SJSA1 (cell line): ENCODE measurements at places on chromosomes 16 and 17. TPM values are rescaled to one million over a fixed set of nuclear protein-coding genes. Genes with fewer than 3 reads are reported as not detected.

GRCh38 chr17:54781389-54781788 lies 119.3 kb upstream of the TOM1L1 start:
- no peak for DNase-seq

DNA sequence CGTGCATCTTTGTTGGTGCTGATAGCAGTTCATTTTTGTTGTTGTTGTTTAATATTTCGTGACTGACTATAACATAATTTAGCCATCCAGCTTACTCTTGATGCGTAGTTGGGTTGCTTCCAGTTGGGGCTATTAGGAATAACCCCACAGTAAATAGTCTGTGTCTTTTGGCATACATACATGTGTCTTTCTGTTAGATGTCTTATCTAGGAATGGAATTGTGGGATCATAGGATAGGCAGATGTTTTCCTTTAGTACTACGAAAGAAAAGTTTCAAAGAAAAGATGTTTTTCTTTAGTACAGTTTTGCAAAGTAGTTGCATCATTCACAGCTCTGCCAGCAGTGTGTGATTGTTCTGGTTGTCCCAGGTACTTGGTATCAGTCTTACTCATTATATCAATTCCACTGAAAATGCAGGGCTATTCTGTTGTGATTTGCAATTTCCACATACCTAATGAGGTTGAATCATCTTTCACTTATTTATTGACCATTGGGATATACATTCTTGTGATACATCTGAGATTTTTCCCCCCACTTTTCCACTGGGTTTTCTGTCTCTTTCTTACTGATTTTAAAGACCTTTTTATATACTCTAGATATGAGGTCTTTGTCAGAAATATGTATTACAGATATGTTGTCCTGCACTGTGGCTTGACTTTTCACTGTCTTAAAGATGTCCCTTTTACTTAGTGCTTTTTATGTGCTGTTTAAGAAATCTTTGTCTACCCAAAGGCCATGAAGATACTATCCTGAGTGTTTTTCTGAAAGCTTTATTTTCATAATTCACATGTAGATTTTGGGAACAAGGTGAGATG lies 173.3 kb downstream of the MRTFB start:
- DNase-seq: no peak

- DNase-seq: no peak
These were observed 114.5 kb upstream of the METRNL start for GRCh38 chr17:82964851-82965341.

DNA sequence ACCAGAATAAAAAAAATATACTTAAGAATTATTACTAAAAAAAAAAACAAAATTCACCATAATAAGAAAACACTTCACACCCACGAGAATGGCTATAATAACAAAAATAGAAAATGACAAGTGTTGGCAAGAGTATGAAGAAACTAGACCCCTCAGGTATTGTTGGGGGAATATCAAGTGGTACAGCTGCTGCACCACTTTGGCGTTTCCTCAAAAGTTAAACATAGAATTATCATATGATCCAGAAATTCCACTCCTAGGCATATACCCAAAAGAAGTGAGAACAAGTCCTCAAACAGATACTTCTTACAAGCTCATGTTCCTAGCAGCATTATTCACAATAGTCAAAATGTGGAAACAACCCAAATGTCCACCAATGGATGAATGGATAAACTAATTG lies 26.3 kb downstream of the AMFR start:
- no peak for DNase-seq

DNA sequence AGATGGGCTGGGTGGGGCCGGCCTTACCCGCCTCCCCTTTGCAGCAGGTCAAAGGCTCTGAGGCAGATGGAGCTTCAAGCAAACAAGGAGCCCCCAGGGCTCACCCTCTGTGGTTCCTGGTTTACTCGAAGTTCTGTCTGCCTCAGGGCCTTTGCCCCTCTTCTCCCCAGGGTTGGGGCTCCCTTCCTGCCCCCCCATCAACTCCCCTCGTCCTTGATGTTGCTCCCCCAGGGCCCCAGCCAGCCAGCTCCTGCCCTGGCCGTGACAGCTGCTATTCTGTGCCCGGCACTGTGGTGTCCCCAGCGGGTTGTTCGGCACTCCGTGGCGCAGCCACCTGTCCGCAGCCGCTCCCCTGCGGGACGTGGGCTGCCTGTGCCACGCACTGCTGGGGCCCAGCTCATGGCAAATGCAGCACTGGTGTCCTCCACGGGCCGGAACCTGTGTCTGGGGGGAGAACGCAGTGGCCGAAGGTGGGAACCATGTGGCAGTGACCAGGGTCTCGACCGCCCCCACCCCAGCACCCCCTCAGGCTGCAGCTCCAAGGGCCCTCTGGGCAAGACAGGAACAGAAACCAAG lies 4.3 kb upstream of the METRN start:
- DNase-seq: no peak

DNA sequence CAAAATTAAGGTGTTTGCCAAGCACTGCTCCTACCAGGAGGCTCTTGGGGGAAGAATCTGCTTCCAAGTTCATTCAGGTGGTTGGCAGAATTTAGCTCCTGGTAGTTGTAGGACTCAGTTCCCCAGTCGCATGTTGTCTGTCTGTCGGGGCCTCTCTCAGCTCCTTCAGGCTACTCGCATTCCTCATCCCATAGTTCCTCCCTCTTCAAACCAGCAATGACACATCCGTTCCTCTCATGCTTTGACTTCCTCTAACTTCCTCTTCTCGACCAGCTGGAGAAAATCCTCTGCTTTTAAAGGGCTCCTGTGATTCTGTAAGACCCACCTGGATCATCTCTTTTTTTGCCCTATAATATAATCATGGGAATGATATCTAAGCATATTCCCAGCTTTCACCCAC lies 108.1 kb downstream of the PMP22 start:
- DNase-seq: peak; percentile 7

Gene MEFV
- not detected in 2 replicates for total RNA-seq

- no peak for DNase-seq
These were observed 534.1 kb downstream of the GRIN2A start for GRCh38 chr16:9647981-9648701.

GRCh38 chr16:66304151-66304550 lies 62.3 kb upstream of the CDH5 start:
- DNase-seq: no peak
